A549 treated with Mapracorat at 1 μM for 4 hours (cell line): ENCODE measurements at places on chromosomes 7 and 10. TPM values are rescaled to one million over a fixed set of nuclear protein-coding genes. Genes with fewer than 3 reads are reported as not detected.

The CPED1 gene
- 0.05 TPM in 1 of 5 replicates, not detected in the others for total RNA-seq

The C10orf62 gene
- total RNA-seq = not detected in 5 replicates

The ACTR3C gene
- 0.02 to 0.22 TPM in 2 of 5 replicates, not detected in the others for total RNA-seq

The TEX36 gene
- not detected in 5 replicates for total RNA-seq

The TRIM24 gene
- 7.2 to 7.7 TPM (median 7.3 TPM) in 5 replicates for total RNA-seq

The FGFBP3 gene
- total RNA-seq = 2.2 to 3.1 TPM (median 2.4 TPM) in 5 replicates

The CRHR2 gene
- 0.05 to 0.08 TPM (median 0.05 TPM) in 4 of 5 replicates, not detected in the other for total RNA-seq

The DPYSL4 gene
- 15.2 to 21.3 TPM (median 18.9 TPM) in 5 replicates for total RNA-seq

The TEX47 gene
- total RNA-seq = not detected in 5 replicates

The BHLHA15 gene
- total RNA-seq = 0.21 to 0.71 TPM (median 0.43 TPM) in 5 replicates

The FAM131B gene
- 0.27 to 0.49 TPM (median 0.43 TPM) in 5 replicates for total RNA-seq

The C7orf57 gene
- total RNA-seq = 0.24 to 0.45 TPM (median 0.31 TPM) in 5 replicates

The FAM237B gene
- 0.04 to 0.06 TPM in 2 of 5 replicates, not detected in the others for total RNA-seq

The TMEM130 gene
- 0.27 to 0.59 TPM (median 0.37 TPM) in 5 replicates for total RNA-seq

The CALHM2 gene
- total RNA-seq = 3.1 to 6.6 TPM (median 4.9 TPM) in 5 replicates

The CD36 gene
- total RNA-seq = 0.27 to 0.32 TPM (median 0.28 TPM) in 3 of 5 replicates, not detected in the others

The ATP6V0A4 gene
- total RNA-seq = 0.14 to 0.27 TPM (median 0.18 TPM) in 5 replicates

The SLC26A5 gene
- not detected in 5 replicates for total RNA-seq

The CALHM1 gene
- total RNA-seq = 0.04 TPM in 1 of 5 replicates, not detected in the others

The SYT15 gene
- 2.3 to 4.1 TPM (median 2.4 TPM) in 5 replicates for total RNA-seq

The CAV1 gene
- total RNA-seq = 512 to 685 TPM (median 586 TPM) in 5 replicates

The NUPR2 gene
- total RNA-seq = not detected in 5 replicates

The ZKSCAN5 gene
- 8.9 to 10.1 TPM (median 9.2 TPM) in 5 replicates for total RNA-seq

The LIPJ gene
- total RNA-seq = not detected in 5 replicates

The TRPV5 gene
- total RNA-seq = not detected in 5 replicates

The TNS3 gene
- 63.6 to 77.5 TPM (median 71.0 TPM) in 5 replicates for total RNA-seq

The PRSS37 gene
- not detected in 5 replicates for total RNA-seq

The GPR15LG gene
- not detected in 5 replicates for total RNA-seq

The CYP3A5 gene
- total RNA-seq = 0.99 to 1.9 TPM (median 1.2 TPM) in 5 replicates

The STEAP4 gene
- total RNA-seq = 0.07 TPM in 1 of 5 replicates, not detected in the others

The MOGAT3 gene
- not detected in 5 replicates for total RNA-seq

The CARD11 gene
- total RNA-seq = 1.5 to 2.4 TPM (median 1.6 TPM) in 5 replicates
